ENCODE measurements at places on chromosomes 12 and 14. TPM values are rescaled to one million over a fixed set of nuclear protein-coding genes. Genes with fewer than 3 reads are reported as not detected.

Gene EID3
- 12.0 TPM for total RNA-seq

Gene KRT5
- not detected for total RNA-seq

Gene DUSP16
- 6.7 TPM for total RNA-seq

Gene PTPRQ
- total RNA-seq, result 0.07 TPM

Gene VRK1
- total RNA-seq, result 46.7 TPM

DNA sequence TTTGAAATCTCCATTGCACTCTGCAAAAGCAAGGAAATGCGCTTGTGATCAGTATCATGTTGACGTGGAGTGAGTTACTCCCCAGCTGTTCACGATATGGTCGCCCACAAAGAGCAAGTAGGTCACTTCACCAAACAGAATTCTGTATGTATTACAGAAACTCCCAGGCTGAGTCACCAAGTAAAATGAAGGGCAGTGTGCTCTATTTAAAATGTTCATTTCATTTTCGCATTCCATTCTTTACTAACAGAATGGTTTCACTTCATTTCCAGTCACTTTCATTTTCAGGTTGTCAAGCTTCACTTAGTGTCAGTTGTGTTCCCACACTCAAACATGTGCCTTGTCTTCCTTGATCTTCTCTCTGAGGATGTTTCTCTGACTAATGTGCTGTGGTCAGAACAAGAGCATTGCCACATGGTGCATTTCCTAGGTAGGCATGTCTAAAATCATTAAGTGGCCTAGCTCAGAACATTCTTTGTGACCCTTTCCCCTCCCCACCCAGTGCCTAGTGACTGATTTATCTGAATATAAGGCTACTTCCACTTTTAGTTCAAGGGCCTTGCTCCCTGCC, 391.2 kb downstream of the RAD51B start:
- H3K4me3 ChIP-seq, result peak overlapping the region; percentile 41
- peak overlapping the region; percentile 83 for H3K27ac ChIP-seq
- no peaks in the 10 kb centered on the region for H3K27me3 ChIP-seq
- DNase-seq, result peak; percentile 78

GRCh38 chr14:74437496-74438053, 11.6 kb upstream of the SYNDIG1L start:
- no peak overlapping the region for H3K27ac ChIP-seq
- no peaks in the 10 kb centered on the region for H3K36me3 ChIP-seq
- H3K4me1 ChIP-seq, result no peaks in the 10 kb centered on the region
- H3K27me3 ChIP-seq, result peaks cover 60% of the 10 kb centered on the region
- no peak overlapping the region for H3K4me3 ChIP-seq
- DNase-seq, result peak; percentile 24

GRCh38 chr12:74794522-74794921, 256.9 kb downstream of the ATXN7L3B start:
- H3K36me3 ChIP-seq, result no peaks in the 10 kb centered on the region
- no peak overlapping the region for H3K4me3 ChIP-seq
- H3K4me1 ChIP-seq, result no peaks in the 10 kb centered on the region

- 0 out of 2 replicates have a peak, but pooled peaks cover 1% of the 10 kb centered on the region for H3K4me1 ChIP-seq
- no peaks in the 10 kb centered on the region for H3K27me3 ChIP-seq
Observed at GRCh38 chr14:105324080-105324778, 9.7 kb downstream of the PACS2 start.

DNA sequence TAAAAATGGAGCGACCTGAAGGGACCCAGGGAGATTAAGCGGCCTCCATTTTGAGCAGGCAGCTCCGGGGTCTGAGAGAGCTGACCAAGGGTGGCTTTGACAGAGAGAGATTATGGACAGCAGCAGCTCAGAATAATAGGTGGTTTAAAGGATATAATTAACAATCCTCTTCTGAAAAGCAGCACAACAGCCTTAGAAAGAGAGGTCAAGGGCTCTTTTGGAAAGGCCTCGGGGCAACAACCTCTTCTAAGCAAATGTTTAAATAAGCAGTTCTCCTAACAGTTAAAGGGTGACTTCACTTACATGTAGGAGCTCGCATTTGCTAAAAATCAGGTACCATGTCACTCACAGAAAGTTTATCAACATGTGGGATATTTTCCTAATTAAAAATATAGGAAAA, 87.2 kb upstream of the FRMD6 start:
- H3K4me3 ChIP-seq, result peak overlapping the region; percentile 8
- H3K27me3 ChIP-seq, result no peaks in the 10 kb centered on the region
- peak; percentile 42 for DNase-seq
- peaks cover 7% of the 10 kb centered on the region for H3K36me3 ChIP-seq

DNA sequence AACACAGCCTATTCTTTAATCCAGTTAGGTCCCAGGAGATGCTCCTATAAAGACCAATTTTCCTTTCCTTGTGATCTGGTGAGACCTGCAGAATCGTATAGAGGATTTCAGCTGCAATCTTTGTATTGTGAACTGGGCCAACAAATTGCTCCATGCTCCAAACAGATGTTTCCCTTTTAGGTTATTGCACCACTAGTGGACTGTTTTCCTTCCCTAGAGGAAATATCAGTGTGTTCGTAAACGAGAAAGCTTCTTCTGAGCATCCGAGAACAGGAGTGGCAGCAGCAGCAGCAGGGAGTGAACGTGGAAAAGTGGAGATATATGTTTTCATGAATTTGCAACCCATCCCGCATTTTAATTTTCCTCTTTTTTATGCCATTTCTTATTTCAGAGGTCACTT, 344.1 kb upstream of the PDE3A start:
- H3K36me3 ChIP-seq, result no peaks in the 10 kb centered on the region
- no peaks in the 10 kb centered on the region for H3K27me3 ChIP-seq
- no peaks in the 10 kb centered on the region for H3K4me1 ChIP-seq
- DNase-seq, result no peak

- no peak for DNase-seq
- H3K27me3 ChIP-seq, result peaks cover 81% of the 10 kb centered on the region
- no peaks in the 10 kb centered on the region for H3K36me3 ChIP-seq
- H3K4me3 ChIP-seq, result no peak overlapping the region
- H3K4me1 ChIP-seq, result no peaks in the 10 kb centered on the region
- H3K27ac ChIP-seq, result no peak overlapping the region
Observed at GRCh38 chr12:114500775-114501473, 95.0 kb upstream of the TBX5 start.

DNA sequence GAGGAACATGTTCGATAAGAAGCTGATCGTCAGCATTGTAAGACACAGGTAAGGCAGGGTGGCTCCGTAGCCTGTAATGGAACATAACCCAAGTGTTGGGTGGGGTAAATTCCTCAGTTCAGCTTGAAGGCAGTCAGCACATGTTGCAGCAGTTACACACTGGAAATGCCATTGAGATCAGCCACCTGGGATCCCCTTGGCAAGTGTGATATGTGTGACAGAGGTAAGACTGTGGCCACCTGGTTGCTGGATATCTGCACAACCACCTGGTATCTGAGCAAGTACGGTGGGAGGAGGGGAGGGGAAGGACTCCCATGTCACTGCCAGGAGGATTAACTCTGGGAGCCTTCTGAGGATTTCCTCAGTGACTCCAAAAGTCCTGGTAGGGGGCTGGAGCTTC, 158.0 kb upstream of the CAND1 start:
- H3K27ac ChIP-seq, result no peak overlapping the region
- H3K36me3 ChIP-seq, result no peaks in the 10 kb centered on the region
- H3K27me3 ChIP-seq, result peaks cover 19% of the 10 kb centered on the region
- no peak overlapping the region for H3K4me3 ChIP-seq

DNA sequence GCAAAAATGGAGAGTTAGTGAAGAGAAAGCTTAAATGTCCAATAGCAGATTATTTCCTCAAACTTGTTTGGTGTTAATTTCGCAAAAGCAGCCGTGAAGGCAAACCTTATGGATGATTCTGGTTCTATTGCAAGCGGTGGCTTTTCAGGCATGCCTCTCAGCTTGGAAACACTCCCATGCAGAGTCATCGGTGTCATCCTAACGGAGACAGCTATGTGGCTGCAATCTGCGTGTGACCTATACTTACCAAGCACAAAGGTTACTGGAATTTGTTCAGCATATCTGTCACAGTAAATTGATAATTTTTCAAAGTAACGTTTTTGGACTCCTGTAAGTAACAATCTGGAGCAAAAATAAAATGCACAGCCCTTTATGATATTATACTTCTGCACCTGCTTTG, 5.0 kb downstream of the BEST3 start:
- H3K27me3 ChIP-seq, result no peaks in the 10 kb centered on the region
- no peak overlapping the region for H3K27ac ChIP-seq
- no peak overlapping the region for H3K4me3 ChIP-seq
- DNase-seq, result no peak

DNA sequence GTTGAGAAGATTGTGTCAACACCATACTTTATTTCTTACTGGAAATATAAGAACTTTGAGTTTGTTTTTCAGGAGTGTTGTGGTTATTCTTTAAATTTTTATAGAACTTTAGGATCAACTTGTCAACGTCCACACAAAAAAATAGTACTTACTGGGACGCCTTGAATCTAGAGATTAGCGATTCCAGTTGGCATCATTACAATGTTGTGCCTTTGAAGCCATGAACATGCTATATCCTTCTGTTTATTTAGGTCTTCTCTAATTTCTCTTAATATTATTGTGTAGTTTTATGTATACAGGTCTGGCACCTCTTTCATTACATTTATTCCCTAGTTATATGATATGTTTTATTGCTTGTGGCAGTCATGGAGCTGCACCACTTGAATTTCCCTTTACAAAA, 320.8 kb upstream of the CCDC196 start:
- H3K36me3 ChIP-seq, result no peaks in the 10 kb centered on the region
- no peaks in the 10 kb centered on the region for H3K4me1 ChIP-seq
- H3K27ac ChIP-seq, result no peak overlapping the region
- no peak for DNase-seq
- H3K4me3 ChIP-seq, result no peak overlapping the region

DNA sequence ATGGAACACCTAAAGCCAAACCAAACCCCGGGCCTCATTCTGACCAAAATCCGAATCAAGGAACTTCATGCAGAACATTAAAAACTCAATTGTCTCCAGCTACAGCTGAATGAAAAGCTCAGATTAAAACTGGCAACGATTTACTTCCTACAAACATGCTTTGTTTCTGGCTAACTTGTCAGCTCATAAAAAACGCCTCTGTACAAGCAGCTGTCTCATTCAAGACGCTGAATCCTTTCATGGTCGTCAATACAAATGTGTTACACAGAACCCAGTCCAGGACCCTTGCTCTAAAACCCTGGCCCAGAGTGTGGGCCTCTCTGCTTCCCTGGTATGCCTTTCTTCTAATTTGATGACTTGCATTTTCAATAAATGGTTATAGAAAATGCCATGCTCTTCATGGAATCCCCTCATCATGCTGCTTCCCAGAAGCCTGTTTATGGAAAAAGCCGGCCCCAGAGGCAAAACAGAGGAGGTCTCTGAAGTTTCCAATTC, 183.1 kb downstream of the PHLDA1 start:
- no peaks in the 10 kb centered on the region for H3K36me3 ChIP-seq
- peak overlapping the region; percentile 17 for H3K27ac ChIP-seq
- peaks cover 44% of the 10 kb centered on the region for H3K4me1 ChIP-seq
- no peak overlapping the region for H3K4me3 ChIP-seq

DNA sequence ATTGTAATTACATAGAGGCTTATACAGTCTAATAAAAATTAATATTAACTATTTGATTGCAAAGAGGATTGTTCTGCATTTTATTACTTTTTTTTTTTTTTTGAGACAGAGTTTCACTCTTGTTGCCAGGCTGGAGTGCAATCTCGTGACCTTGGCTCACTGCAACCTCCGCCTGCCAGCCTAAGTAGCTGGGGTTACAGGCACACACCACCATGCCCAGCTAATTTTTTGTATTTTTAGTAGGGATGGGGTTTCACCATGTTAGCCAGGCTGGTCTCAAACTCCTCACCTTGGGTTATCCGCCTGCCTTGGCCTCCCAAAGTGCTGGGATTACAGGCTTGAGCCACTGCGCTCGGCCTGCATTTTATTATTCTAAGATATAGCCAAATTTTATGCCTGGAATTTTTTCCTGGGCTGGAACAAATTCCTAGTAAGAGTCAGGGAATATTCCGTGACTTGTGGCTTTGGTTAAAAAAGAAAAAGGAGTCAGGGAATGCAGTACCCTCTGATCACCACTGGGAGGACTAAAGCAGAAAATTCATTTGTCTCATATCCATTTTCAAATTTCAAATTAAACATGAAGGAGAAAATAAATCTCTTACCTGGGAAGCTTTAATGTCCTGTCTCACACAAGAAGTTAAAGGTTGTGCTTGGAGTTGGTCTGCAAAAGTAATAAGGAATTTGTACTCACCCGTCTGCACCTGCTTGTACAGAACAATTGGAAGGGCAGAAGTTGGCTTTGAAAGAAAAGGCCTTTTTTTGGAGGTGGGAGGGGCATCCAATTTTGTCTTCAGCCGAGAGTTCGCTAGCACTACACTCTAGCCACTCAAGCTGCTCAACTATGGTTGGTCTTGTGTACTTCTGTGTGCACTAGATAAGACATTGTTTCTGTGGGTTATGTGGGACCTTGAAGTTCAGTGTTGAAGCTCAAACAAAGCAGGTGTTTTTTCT, 8.7 kb downstream of the MARK3 start:
- no peak overlapping the region for H3K4me3 ChIP-seq
- peaks cover 40% of the 10 kb centered on the region for H3K4me1 ChIP-seq
- H3K27me3 ChIP-seq, result no peaks in the 10 kb centered on the region
- H3K27ac ChIP-seq, result no peak overlapping the region
- peak; percentile 58 for DNase-seq

DNA sequence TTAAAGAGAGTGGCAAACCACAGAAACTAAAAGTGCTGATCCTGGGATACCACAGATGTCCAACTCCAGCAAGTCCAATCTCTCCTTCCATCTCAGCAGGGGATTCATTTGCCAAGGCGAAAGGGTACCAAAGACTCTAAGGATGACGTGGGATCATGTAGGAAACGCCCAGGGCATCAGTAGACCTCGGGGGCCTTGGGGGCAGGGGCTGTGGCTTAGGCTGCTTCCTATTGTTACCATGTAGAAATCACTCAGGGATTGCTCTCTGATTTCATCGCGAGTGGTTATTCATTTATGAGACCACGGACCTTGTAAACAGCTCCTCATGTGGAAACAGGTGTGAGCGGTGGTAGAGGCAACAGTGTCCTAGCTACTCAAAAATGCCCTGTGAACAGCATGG, 149.3 kb upstream of the FKBP4 start:
- no peak for DNase-seq
- no peak overlapping the region for H3K27ac ChIP-seq
- H3K4me3 ChIP-seq, result no peak overlapping the region
- no peaks in the 10 kb centered on the region for H3K36me3 ChIP-seq
- H3K4me1 ChIP-seq, result peaks cover 6% of the 10 kb centered on the region
- H3K27me3 ChIP-seq, result peaks cover 68% of the 10 kb centered on the region

GRCh38 chr14:95300002-95300696, 19.6 kb downstream of the CLMN start:
- H3K4me3 ChIP-seq, result no peak overlapping the region
- H3K4me1 ChIP-seq, result peaks cover 4% of the 10 kb centered on the region
- no peaks in the 10 kb centered on the region for H3K27me3 ChIP-seq
- H3K27ac ChIP-seq, result no peak overlapping the region
- DNase-seq, result no peak
